ENCODE measurements at places on chromosomes 2 and 18. TPM values are rescaled to one million over a fixed set of nuclear protein-coding genes. Genes with fewer than 3 reads are reported as not detected.

CGREF1 gene
- 1.1 TPM for total RNA-seq

CFAP210 gene
- total RNA-seq = 0.23 TPM

DNA sequence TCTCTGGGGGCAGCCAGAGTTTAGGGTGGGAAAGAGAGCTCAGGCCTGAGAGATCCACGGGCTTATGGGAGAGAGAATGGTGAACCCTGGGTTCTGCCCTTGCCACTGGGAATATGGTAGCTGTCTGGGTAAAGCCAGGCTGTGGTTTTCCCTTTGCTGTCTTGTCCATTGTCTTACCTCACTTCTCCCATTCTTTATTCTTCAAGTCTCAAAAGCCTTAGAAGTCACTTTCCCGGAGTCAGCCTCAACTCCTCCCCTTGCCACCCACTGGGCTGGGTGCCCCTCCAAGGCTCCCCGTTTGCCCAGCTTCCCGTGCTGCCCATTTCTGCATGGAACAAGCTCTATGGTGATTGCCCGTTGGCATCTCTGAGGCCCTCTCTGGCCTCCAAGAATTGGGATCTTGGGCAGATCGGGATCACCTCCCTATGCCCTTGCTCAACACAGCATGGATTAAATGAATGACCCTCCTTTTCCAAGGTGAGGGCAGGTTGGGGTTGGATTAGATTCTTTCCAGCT lies 228.2 kb downstream of the HAUS1 start:
- DNase-seq = no peak

DNA sequence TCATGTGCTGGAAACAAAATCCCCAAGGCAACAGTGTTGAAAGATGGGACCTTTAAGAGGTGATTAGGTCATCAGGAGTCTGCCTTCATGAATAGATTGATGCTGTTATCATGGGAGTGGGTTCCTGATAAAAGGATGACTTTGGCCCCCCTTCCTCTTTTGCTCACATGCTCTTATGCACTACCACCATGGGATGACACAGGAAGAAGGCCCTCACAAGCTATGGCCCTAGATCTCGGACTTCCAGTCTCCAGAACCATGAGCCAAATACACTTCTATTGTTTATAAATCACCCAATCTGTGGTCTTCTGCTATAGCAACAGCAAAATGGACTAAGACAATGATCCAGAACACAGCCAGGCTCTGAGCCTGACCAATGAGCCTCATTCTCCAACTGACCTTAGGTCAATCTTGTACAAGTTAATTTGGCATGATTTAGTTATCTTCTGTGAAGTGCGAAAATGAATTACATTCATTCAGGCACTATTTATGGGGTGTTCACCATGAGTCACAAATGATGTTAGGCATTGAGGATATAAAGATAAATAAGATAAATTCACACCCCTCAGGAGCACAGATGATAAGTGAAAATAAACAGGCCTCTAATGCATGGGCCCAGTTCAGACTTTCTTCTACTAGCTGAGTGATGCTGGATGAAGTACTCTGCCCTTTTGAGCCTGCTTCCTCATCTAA lies 37.7 kb upstream of the NT5C1B start:
- DNase-seq = no peak

DNA sequence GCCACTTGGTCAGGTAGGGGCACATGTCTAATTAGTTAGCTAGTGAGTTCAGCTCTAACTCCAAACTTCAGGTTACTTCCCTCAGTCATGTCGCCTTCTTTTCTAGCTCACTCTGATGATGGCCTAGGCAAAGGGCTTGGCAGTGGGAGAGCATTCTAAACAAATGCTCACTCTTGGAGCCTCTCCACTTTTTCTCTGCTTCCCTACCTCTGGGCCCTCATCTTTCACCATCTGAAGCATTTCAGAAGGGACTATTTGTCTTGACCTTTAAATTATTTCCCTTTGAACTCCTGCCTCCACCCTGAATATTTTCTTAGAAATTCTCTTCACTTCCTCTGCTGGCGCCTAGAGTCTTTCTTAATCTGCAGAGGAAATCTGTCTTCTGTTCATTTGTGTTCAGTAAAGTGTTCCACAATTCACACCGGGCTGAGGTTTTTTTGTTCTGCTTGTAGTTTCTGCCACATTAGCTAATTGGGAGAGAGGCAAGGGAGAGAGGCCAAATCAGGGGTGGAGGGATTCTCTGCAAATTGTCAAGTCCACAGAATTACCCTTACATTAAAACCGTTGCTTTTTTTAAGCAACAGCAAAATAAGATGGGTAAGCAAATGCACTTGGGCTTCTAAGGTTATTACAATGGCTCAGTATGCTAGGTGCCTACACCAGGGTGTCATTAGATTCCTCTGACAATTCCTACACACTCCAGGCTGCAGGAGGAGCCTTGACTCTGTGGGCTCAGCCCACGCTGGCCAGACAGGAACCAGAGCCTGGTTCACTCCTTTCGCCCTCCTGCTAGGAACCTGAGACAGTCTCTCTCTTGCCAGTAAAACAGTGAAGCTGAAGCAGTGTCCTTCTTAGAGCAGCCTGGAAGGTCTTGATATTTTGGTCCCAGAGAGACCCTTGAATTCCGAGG lies 5.5 kb downstream of the MSGN1 start:
- no peak for DNase-seq

LRPPRC gene
- total RNA-seq = 60.7 TPM

CWC22 gene
- total RNA-seq = 13.6 TPM

GRCh38 chr18:51193621-51194287 lies 3.7 kb downstream of the MEX3C start:
- DNase-seq = no peak

DNA sequence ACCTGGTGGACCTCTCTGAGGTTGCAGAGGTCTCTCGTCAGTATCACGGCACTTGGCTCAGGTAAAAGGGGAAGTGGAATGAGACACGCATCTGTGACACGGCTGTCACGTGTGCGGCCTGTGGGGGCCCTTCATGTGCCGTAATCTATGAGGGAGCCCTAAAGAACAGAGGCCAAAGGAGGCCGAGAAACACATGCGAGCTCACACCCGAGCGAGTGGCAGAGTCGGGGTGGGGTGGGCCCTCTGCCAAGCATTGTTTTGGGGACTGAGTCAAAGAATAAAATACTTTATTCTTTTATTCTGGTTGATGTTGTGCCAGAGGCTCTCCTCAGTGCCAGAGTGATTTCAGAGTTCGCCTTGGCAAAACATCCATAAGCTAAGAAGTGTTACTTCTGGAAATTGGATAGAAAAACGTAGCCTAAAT lies 43.3 kb downstream of the PLB1 start:
- peak; percentile 23 for DNase-seq
